ENCODE measurements at places on chromosomes 3 and 15.

- DNase-seq = no peak
Observed at GRCh38 chr3:80855482-80855881, 906.0 kb downstream of the GBE1 start.

DNA sequence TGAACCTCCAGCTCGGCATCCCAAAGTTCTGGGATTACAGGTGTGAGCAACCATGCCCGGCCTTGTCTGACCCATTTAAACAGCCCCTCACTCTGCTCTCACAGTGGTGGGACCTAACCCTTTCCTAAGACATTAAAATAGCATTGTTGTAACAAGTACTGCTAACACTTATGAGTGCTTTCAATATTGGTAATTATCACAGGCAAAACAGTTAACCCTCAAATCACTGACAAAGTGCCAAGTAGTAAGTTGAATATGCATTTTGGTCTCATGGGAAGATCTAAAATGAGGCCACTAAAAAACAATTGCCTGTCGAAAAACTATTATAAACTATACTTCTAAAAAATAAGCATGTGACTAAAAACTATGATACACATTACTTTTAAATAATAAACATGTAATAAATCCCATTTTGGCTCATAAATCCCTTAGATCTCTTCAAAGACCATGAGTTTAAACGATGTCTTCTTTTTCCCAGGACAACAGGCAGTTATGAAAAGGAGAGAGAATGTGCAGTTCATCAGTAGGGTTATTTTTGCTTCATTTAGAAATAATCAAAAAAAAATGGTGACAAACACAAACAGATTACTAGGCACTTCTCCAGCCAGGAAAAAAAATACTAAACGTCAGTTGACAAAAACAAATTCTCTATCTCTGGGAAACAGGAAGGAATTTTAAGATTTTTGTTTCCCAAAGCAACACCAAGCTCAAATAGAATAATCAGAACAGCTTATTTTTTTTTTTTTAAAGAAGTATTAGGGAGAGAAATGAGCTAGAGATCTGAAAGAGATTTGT is 95.4 kb downstream of the RFTN1 start:
- DNase-seq = no peak

- no peak for DNase-seq
Observed at GRCh38 chr3:5974630-5975322, 787.3 kb downstream of the EDEM1 start.

DNA sequence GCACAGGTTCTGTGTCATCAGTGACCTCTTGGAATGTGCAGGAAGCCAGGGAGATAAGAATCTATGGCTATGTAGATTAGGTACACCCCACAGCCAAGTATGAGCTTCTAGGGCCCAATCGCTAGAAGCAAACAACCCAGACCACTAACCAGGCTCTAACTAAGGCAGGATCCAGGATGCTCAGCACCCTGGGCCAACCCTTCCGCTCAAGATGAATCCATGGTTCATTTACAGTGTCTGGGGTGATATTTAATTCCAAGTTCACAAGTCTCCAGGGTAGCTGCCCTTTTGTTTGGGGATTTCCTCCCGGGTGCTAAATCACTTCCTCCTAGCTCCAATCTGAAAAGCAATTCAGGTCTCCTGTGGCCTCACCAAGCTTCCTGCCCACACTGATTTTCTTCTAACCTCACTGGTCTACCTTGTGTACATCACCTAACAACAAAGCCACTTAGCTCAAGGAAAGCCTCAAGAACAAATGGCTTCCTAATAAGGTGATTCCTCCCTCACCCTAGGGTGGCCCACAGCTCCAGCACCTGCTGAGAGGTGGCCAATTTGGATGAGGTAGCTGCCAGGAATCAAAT is 2.4 kb downstream of the EHD4 start:
- no peak for DNase-seq

GRCh38 chr3:78455712-78456433 is 1311.9 kb downstream of the ROBO1 start:
- DNase-seq = no peak

DNA sequence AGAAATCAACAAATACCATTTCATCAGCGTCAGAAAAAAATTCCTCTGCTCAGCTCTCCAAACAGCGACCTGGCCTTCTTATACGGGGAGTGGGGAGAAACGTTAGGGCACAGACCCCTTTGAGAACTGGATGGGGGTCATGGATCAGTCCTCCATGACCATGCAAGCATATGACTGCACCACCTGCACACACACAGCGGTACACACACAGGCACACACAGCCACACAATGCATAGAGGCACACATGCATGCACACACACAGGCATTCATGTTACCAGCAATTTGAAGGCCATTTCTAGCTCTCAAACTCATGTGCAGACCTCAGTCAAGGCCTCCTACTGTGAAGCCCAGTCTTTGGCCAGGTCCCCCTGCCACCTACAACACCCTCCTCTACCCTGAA is 50.2 kb downstream of the SLC41A3 start:
- no peak for DNase-seq

DNA sequence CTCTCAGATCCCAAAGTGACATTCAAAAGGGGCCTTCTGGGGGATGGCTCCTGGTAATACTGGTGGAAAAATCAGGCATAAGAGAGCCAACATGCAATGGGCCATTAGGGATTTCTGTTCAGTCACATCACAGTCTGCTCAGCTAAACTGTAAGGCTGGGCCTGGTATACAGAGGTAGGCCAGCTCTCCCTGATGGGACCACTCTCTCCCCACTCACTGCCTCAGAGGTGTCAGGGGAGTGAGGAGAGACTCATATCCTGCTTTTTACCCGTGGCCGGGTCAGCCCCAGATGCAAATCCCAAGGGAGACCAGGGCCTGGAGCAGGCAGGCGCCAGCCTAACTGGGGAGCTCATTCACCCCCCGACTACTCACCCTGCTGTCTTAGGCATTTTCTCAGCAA is 48.1 kb upstream of the TPM1 start:
- no peak for DNase-seq

GRCh38 chr3:14631687-14632441 is 19.7 kb upstream of the CCDC174 start:
- no peak for DNase-seq

DNA sequence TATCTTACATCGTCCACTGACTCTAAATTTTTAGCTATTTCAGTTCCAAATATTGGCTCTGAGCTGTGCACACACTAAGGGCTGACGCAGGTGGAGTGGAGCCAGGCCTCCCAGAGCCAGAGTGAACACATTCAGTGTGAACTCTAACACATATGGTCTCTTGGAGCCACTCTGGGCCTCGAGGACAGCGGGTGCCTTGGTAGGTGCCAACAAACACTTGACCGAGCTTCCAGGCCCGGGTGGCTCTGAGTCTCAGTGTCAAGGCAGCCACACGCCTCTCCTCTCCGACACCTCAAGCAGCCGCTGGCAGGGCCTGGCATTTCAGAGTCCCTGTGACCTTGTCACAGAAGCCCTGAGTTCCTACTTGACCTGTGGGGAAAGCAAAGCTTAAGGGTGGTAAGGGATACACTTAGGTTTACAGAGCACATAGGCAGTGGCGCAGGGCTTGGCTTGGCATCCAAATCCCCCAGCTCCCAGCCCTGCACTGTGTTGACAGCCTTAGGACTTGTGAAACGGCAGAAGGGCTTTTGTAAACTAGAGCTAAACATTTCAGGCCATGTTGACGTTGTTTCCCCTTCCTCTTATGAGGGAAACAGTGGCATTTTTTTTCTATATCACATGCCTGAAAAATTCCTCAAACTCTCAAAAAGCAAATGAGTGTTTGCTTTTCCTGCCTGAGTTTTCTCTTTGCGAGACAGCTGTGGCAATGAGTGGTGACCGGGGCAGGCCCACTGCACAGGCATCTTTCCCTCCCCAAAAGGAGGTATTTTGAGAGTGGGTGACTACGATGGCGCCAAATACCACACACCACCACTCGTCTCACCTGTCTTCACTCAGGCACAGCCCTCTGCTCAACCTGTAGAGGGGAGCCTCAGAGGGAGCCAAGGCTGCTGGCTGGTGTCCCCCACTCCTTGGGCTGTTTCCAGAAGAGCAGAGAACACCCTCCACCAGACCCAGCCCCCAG is 60.8 kb downstream of the DAPK2 start:
- DNase-seq = peak; percentile 39

DNA sequence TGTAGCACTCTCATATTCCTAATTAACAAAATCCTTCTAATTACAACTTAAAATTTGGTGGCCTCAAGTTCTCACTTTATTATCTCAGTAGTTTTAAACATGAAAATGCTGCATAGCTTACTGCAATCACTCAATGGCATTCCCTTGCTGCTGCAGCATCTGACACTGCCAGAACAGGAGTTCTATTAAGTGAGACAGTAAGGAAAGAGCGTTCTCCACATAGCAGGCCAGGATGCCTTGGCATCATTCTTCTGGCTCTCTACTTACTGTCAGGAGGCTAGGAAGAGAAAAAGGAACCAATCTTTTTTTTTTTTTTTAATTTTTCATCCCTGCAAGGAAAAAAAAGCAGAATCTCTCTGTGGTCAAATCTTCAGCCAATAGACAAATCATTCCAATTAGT is 3.2 kb downstream of the CNBP start:
- DNase-seq = no peak

DNA sequence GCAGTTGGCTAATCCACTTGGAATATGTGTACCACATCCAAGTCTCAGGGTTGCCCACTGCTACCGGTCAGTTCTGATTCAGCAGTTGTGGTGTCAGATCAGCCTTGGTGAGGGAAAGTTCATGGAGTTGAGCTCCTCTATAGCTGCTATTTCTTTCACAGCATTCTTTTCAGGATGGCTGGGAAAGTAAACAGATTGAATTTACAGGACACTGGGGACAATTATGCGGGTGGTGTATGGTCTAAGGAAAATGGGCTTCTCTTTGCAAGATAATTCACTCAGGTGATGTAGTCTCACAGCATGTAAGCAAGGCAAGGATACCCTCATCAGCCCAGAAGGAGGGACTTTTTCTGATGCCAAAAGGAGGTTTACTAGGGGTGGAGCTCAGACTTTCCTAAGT is 249.9 kb downstream of the DOCK3 start:
- no peak for DNase-seq

- peak; percentile 44 for DNase-seq
Observed at GRCh38 chr3:49714728-49715550, 4.5 kb downstream of the AMIGO3 start.

DNA sequence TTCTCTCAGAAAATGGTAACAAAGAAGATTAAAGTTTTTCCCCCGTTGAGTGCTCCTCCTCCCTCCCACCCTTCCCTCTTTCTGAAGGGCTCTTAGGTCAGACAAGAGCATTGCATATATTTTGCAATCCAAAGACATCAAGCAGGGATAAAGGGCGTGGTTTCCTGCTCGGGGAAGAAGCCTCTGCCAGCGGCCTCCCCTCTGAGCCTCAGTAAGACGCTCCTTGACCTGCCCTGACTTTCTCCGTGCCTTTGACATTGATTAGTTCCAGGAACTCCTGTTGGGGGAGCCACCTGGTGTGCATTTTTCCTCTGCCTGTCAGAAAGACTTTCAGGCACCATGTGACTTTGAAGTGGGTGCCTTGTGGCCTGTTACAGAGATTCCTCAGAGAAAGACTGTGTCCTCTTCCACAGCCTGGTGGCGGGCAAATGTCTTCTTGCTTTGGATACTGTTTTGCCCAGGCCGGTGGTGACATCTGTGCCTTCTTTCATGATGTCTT is 87.2 kb upstream of the TBL1XR1 start:
- no peak for DNase-seq

DNA sequence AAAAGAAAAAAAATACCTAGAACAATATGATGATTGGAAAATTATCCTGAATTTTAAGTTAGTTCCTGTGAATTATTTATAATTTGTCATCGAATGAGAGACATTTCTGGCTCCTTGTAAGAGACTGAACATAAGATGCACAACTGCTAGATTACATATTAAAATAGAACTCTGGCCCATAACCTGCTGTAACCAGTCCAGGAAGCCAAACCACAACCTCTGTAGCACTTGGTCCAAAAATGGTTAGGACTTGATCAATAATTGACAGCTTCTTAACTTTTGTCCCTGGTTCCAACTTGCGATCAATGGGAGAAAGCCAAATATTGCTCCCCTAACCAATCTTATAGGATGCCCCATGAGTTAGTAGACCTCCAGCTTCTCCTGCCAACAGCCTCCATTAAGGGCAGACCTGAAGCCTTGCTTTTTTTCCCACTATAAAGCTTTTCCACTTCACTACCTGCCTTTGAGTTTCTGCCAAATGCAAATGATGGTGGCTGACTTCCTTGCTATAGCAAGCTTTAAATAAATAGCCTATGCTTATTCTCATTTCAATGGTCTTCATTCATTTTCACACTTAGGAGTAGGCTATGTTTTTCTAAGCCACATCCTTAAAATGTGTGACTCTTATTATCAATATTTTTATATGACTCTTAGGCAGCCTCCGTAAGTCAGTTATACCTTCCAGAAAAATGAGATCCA is 224.0 kb upstream of the ARHGEF26 start:
- DNase-seq = no peak

GRCh38 chr3:189393598-189393997 is 221.8 kb downstream of the TPRG1 start:
- DNase-seq = no peak

- DNase-seq = no peak
Observed at GRCh38 chr3:66493458-66494099, 7.2 kb downstream of the LRIG1 start.

GRCh38 chr3:10523561-10523960 is 18.2 kb upstream of the ATP2B2 start:
- DNase-seq = no peak

DNA sequence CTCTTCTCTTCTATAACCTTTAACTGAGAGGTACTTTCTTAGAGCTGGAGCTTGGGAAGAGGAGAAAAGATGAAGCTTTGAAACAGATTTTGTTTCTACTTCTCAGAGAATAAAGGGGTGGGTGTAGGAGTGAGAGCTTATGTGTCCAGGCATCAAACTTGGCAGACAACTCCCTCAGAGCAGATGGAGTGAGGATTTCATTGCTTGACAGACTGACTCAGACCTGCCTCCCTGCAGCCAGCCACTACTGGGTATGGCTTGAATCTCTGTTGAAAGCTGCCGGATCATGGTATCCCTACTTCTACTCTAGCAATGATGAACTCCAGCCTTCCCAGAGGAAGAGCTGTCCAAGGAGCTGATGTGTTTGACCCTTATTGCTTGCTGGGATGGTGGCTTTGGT is 36.7 kb downstream of the SYN2 start:
- peak; percentile 29 for DNase-seq

GRCh38 chr3:69855436-69856162 is 116.3 kb downstream of the MITF start:
- no peak for DNase-seq

GRCh38 chr3:113096188-113096892 is 105.6 kb downstream of the GTPBP8 start:
- no peak for DNase-seq

- no peak for DNase-seq
Observed at GRCh38 chr3:84439476-84439875, 519.3 kb upstream of the CADM2 start.

GRCh38 chr3:78978037-78978436 is 789.8 kb downstream of the ROBO1 start:
- no peak for DNase-seq

GRCh38 chr3:184380627-184381260 is 890 bp downstream of the CHRD start:
- DNase-seq = no peak

GRCh38 chr3:76222201-76222600 is 436.9 kb upstream of the ZNF717 start:
- no peak for DNase-seq

All from posterior cingulate gyrus (tissue), 11 donors.